ENCODE measurements at places on chromosomes 1 and 21.

GRCh38 chr1:30330644-30331043 lies 392.7 kb downstream of the MATN1 start:
- no peak for DNase-seq

GRCh38 chr1:247574664-247575063 lies 13.5 kb upstream of the OR2G2 start:
- DNase-seq: no peak

- DNase-seq: no peak
These were observed 207.1 kb downstream of the HIVEP3 start for GRCh38 chr1:41711581-41711980.

DNA sequence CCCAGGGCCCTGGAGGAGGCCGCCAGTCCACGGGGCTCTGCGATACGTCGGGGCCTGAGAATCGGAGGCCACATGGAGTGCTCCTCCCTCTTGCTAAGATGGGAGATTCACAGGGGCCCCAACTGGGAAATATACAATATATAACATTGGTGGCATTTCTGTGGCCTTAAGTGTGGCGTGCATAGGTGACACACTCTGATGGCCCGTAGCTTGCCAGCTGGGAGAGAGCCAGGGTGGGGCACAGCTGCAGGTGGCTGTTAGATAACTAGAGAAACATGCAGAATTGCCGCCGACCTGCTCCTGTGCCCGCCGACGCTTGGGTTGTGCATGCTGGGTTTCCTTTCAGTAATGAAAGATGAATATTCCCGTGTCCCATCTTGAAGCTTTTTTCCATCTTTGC lies 30.1 kb downstream of the UMODL1 start:
- DNase-seq: no peak

GRCh38 chr1:173020138-173020750 lies 30.5 kb downstream of the TNFSF18 start:
- DNase-seq: no peak

- no peak for DNase-seq
These were observed 64.7 kb upstream of the ANGPTL1 start for GRCh38 chr1:178935610-178936009.

GRCh38 chr1:43786960-43787359 lies 79.6 kb downstream of the ST3GAL3 start:
- peak; percentile 92 for DNase-seq

- no peak for DNase-seq
These were observed 4.7 kb upstream of the SLC19A1 start for GRCh38 chr21:45546636-45547544.

- no peak for DNase-seq
These were observed 10.8 kb downstream of the CCDC17 start for GRCh38 chr1:45612941-45613579.

GRCh38 chr1:57470036-57470435 lies 46.2 kb upstream of the DAB1 start:
- peak; percentile 78 for DNase-seq

DNA sequence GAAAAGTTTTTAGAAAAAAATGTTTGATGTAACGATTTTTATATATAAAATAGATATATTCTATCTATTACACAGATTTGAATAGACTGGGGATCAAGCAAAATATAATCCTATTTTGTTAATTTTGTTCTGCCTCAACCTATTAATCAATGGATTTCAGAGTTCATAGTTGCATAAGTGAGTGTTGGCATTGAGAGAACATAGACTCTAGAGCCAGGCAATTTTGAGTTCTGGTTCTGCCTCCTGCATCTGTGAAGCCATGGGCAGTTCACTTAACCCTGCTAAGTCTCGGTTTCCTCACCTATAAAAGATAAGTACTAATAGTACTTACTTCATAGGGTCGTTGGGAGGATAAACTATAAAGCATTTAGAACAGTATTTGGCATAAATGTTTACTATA lies 13.6 kb upstream of the PKN2 start:
- no peak for DNase-seq

- DNase-seq: no peak
These were observed 35.2 kb downstream of the GORAB start for GRCh38 chr1:170567214-170567613.

DNA sequence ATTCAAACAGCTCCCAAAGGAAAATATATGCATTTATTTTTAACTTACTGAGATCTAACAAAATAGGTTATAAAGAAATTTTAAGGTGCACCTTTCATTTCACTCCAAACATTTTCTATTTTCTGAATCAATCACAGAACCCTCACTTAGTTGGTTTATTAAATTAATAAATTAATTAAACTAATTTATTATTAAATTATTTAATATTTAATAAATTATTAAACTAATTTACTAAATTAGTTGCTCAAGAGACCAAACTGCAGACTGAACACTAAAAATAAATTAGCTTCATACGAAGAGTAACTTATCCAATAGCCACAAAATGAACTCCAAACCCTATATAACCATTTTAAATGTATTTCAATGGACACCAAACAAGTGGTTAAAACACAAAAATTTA lies 68.0 kb downstream of the PRPF38A start:
- no peak for DNase-seq

GRCh38 chr1:12769976-12770505 lies 3.5 kb upstream of the PRAMEF12 start:
- no peak for DNase-seq

DNA sequence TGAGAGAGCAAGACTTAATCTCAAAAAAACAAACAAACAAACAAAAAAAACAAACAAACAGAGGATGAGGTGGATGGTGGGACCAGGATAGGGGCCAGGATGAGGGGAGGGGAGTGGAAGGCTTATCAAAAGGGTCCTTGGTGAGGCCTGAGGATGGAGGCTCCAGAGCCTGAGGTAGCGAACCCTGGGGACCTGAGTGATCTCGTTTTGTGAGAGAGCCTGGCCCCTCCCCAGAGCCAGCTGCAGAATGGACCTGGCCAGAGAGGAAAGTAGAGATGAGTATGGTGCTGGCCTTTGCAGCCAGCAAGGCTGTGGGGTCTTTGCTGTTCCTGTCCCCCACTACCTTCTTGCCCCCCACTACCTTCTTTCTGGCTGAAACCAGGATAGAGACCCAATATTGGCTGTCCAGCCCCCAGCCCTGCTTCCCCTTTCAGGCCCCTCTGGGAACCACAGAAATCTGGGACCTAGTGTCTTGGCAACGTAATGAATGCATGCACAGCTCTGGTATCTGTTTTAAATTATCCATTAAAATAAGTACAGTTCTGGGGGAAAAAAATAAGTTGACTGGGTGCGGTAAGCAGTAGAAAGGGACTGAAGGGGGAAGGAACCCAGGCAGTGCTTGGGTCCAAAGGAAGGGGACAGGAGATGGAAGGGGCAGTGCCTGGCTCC lies 1.1 kb upstream of the LMNA start:
- DNase-seq: peak; percentile 76

DNA sequence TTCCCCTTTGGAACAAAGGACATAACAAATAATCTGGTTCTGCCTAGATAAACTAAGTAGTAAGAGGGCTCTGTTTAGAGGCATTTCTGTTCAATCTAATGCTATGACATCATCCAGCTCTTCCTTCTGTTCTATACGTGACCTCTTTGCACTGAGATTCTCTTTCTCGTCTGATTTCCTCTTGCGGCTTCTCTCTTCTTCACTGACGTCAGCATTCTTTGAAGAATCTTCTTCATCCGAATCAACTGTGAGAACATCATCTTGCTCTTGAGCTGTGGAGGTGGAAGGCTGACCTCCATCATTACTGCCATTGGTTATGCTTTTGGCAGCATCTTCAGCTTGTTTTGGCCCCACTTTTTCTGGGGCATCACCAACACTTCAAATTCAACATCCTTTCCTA lies 130.4 kb downstream of the HS2ST1 start:
- DNase-seq: no peak

DNA sequence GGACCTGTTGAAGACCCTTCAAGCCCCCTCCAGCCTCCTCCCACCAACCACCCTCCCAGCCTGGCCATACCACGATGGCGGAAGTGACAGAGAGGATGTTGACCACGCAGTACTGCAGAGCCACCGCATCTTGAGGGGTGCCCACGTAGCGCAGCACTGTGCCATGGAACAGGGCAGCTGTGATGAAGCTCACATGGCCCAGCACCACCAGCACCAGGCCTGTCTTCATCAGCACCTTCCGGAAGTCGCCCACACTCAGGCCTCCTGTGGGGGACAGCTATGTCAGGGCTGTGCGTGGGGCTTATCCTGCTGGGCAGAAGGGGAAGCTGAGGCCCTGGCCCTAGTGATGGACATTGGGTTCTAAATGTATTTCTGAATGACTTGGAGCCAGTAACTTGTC lies 3.1 kb downstream of the TMEM54 start:
- no peak for DNase-seq

GRCh38 chr21:44987301-44987885 lies 47.6 kb downstream of the SLX9 start:
- no peak for DNase-seq

GRCh38 chr1:202860744-202861419 lies 28.1 kb downstream of the RABIF start:
- no peak for DNase-seq

- peak; percentile 93 for DNase-seq
These were observed 66.7 kb downstream of the MAGI3 start for GRCh38 chr1:113456967-113457366.

All from AG10803 (cell line).